ENCODE measurements at places on chromosomes 13 and 19. TPM values are rescaled to one million over a fixed set of nuclear protein-coding genes. Genes with fewer than 3 reads are reported as not detected.

GNG14 gene
- total RNA-seq, result not detected

SERP2 gene
- total RNA-seq, result 0.77 TPM

NKG7 gene
- total RNA-seq, result not detected

CILP2 gene
- 0.13 TPM for total RNA-seq

KIR3DL1 gene
- total RNA-seq, result not detected

All from bronchial epithelial cell (primary cell).